Testis (tissue), 5 donors: ENCODE measurements at places on chromosomes 2 and 18.

DNA sequence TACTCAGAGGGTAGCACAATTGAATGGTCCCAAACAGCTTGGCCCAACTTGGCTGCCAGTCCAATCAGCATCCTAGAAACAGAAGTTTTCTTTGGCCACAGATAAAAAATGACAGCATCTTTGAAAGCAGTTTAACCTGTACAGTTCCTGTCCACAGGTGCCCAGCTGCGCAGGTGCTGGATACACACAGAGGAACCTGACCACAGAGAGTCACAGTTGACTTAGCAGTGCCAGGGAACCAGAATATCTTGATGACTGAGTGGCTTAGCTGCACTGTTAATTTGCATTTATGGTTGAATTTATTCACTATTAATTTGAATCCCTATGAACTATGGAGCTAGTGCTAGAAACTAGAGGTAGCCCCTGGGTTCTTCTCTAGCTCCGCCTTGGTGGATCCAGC, 93.7 kb downstream of the TPGS2 start:
- no peaks in the 10 kb centered on the region for H3K36me3 ChIP-seq
- no peaks in the 10 kb centered on the region for H3K27me3 ChIP-seq

GRCh38 chr2:181672255-181673008, 7.9 kb downstream of the NEUROD1 start:
- H3K36me3 ChIP-seq, result no peaks in the 10 kb centered on the region
- H3K27ac ChIP-seq, result no peak overlapping the region
- no peak overlapping the region for H3K4me3 ChIP-seq
- H3K4me1 ChIP-seq, result no peaks in the 10 kb centered on the region
- no peak for DNase-seq

GRCh38 chr18:3771121-3771971, 321.4 kb downstream of the TGIF1 start:
- peaks cover 4% of the 10 kb centered on the region for H3K4me1 ChIP-seq
- H3K27me3 ChIP-seq, result no peaks in the 10 kb centered on the region
- H3K4me3 ChIP-seq, result peak overlapping the region; percentile 3
- H3K27ac ChIP-seq, result peak overlapping the region; percentile 66
- DNase-seq, result peak; percentile 94
- no peaks in the 10 kb centered on the region for H3K36me3 ChIP-seq

GRCh38 chr18:58051765-58052460, 7.9 kb downstream of the NEDD4L start:
- H3K4me3 ChIP-seq, result no peak overlapping the region
- no peaks in the 10 kb centered on the region for H3K27me3 ChIP-seq
- no peak for DNase-seq
- H3K4me1 ChIP-seq, result no peaks in the 10 kb centered on the region

DNA sequence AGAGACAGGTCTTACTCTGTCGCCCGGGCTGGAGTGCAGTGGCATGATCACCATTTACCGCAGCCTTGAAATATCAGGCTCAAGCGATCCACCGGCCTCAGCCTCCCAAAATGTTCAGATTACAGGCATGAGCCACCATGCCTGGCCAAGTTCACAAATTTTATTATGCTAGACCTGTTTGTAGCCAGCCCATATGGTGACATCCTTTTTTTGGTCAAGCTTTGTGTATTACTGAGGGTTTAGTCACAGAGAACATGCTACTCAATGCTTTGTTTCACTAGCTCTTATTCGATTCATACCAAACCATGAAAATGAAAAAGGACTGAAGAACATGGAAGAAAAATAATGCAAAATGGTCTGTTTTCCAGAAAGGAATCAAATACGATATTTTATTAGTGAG, 41.4 kb downstream of the DGKD start:
- no peak for DNase-seq
- no peaks in the 10 kb centered on the region for H3K4me1 ChIP-seq
- H3K27me3 ChIP-seq, result no peaks in the 10 kb centered on the region
- no peak overlapping the region for H3K4me3 ChIP-seq
- H3K36me3 ChIP-seq, result no peaks in the 10 kb centered on the region

DNA sequence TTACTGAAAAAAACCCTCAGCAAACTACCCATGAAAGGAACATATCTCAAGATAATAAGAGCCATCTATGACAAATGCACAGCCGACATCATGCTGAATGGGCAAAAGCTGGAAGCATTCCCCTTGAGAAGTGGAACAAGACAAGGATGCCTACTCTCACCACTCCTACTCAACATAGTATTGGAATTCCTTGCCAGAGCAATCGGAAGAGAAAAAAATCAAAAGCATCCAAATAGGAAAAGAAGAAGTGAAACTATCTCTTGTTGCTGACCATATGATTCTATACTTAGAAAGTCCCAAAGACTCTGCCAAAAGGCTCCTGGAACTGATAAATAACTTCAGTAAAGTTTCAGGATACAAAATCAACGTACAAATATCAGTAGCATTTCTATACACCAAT, 40.6 kb upstream of the MSTN start:
- no peak overlapping the region for H3K4me3 ChIP-seq
- H3K27me3 ChIP-seq, result no peaks in the 10 kb centered on the region
- no peaks in the 10 kb centered on the region for H3K4me1 ChIP-seq
- no peak for DNase-seq

GRCh38 chr2:198144660-198145059, 340.3 kb downstream of the PLCL1 start:
- DNase-seq, result no peak
- H3K4me1 ChIP-seq, result no peaks in the 10 kb centered on the region
- H3K27me3 ChIP-seq, result no peaks in the 10 kb centered on the region
- H3K36me3 ChIP-seq, result no peaks in the 10 kb centered on the region

DNA sequence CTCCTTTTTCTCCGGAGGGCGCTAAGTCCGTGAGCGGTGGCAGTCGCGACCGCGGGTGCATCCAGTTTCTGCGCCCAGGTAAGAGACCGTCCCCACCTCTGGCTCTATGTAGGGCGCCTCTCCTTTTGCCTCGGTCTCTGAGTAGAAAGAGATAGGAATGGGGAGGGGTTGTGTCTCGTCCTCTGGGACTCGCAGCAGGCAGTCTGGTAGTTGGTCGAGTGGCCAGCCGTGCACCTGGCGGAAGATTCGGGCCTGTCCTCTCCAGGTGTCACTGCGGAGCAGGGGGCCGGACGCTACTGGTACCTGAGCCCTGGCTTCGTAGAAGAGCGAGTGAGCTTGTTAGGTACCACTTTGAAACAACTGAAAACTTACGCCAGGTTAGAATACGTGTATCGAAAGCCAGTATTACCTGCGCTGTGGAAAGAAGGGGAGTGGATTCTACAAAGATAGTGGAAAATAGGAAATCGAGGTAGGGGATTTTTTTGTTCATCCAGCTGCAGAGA, 403 bp downstream of the MAP2 start:
- H3K27ac ChIP-seq, result peak overlapping the region; percentile 71
- peak overlapping the region; percentile 64 for H3K4me3 ChIP-seq
- H3K36me3 ChIP-seq, result no peaks in the 10 kb centered on the region
- H3K4me1 ChIP-seq, result peaks cover 11% of the 10 kb centered on the region
